ENCODE measurements at places on chromosomes 1 and 21.

DNA sequence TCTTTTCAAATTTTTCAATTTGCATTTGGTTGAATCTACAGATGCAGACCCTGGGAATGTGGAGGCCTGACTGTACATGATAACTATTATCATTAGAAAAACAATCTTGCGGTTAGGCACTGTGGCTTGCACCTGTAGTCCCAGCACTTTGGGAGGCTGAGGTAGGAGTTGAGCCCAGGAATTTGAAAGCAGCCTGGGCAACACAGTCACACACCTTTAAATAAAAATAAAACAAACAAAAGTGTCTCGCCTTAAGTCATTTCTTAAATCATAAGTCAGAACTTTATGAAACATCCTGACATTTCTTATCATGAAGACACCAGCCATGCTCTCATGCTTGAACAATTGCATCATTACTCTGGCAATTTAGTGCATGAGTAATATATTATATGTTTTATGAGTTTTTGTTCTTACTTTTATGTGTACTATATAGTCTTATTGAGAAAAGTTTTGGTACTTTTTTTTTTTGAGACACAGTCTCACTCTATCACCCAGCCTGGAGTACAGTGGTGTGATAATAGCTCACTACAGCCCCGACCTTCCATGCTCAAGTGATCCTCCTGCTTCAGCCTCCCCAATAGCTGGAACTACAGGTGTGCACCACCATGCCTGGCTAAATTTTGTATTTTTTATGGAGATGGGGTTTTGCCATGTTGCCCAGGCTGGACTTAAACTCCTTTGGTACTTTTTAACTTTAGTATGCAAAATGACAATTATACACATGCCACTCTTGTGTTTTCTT, 7.8 kb downstream of the TBX19 start:
- no peak for DNase-seq

DNA sequence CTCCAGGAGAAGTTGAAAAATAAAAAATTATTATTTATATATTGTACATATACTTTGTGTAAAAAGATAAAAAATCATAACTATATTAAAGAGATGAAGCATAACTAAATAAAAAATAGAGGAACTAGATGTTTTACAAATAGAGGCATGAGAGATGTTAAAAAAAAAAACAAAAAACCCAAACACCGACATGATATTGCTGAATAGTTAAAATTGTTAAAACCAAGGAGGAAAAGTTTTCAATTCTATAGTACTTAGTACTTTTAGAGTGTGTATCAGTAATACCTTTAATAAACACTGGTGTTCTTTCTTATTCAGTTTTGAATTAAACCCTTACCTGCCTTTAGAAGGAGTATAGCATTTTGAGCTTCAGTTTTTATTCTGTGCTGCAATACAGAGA, 32.1 kb downstream of the BACH1 start:
- DNase-seq: no peak

DNA sequence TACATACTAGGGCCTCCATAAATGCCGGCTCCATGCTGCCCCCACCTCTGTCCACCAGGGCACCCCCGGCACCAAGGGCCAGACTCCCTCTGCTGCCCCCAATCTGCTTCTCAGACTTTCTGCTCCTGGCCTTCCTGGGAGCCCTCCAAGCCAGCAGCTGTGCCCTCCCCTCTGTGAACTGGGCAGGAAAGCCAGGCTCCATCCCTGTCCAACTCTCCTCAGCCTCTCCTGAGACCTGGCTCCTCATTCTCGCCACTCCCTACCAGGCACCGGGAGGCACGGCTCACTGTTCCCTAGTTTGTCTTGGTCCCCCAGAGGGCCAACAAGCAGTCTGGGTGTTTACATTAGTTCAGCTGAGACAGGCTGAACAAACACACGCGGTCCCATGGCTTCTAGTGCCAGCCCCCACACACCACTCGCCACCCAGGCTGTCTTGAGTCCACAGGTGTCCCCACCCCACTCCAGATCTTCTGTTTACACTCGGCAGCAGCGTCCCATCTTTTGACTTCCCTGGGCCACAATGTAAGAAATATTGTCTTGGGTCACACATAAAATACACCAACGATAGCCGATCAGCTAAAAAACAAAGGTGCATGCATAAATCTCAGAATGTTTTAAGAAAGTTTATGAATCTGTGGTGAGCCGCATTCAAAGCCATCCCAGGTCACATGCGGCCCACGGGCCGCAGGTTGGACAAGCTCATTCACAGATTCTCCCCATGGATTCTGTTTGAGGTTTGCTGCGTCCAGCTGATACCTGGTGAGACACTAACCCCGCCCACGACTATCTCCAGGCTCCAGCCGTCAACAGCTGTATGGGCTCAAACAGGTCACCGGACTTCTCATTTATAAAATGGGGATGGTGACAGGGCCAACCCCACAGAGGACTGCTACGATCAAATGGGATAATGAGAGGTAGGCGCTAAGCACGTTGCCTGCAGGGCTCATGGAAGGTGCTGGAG, 29.5 kb upstream of the ECE1 start:
- no peak for DNase-seq

DNA sequence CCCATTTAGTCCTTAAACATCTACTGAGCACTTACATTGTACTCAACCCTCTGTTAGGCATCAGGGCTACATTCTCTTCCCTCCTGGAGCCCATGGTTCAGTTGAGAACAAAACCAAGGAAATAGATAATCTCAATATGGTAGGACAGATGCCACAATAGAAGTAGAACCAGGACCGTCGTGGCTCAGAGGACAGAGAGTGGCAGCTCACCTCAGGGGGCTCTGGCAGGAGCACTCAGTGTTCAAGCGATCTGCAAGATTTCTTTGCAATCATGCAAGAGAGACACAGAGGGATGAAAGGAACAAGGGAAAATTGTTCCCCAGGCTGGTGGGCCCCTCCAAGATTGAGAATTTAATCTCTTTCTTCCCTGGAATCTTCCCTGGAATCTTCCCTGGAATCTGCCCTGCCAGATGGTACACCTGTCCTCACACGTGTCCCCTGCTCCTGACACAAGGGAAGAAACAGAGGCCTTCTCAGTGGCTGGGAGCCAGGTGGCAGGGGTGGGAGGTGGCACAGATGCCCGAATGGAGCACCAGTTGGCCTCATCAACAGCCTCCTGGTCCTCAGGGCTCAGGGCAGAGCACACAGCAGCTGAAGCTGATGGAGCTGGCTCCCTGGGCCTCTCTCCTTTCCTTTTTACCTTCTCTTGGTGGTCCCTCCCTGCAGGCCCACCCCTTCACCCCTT, 135.4 kb downstream of the PLXNA2 start:
- no peak for DNase-seq

GRCh38 chr21:44710756-44711326, 531 bp downstream of the TSPEAR start:
- DNase-seq: no peak

DNA sequence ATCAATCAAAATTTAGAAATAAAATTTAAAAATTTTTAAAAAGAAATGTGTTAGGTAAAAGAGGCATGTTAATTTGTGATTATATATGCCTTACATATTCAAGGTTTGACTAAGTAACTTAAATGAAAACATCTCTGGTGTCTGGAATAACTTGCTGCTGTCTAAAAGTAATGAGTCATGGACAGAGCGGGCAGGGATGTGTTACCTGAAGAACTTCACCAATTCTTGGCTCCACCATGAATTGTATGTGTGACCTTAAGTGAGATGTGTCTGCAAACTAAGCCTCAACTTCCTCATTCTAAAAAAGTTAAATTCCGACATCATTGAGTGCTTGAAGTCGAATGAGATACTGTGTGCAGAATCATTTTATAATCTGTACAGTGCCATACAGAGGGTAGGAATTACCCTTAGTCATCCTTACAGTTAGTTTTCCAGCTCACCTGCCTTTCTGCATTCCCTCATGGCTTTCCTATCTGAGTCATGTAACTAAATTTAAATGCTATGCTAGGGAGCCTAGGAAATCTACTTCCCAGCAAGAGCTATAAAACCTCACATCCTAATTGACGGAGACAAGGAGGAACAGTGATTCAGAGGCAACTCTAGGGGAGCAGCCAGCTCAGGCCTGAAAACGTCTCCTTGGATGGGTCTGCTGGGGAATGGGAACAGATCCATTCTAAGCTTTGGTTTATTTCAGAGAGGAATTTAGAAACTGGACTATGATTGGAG, 100.7 kb upstream of the TSPAN2 start:
- peak; percentile 14 for DNase-seq

Measured in RKO (cell line).